ENCODE measurements at places on chromosomes 7 and 10.

DNA sequence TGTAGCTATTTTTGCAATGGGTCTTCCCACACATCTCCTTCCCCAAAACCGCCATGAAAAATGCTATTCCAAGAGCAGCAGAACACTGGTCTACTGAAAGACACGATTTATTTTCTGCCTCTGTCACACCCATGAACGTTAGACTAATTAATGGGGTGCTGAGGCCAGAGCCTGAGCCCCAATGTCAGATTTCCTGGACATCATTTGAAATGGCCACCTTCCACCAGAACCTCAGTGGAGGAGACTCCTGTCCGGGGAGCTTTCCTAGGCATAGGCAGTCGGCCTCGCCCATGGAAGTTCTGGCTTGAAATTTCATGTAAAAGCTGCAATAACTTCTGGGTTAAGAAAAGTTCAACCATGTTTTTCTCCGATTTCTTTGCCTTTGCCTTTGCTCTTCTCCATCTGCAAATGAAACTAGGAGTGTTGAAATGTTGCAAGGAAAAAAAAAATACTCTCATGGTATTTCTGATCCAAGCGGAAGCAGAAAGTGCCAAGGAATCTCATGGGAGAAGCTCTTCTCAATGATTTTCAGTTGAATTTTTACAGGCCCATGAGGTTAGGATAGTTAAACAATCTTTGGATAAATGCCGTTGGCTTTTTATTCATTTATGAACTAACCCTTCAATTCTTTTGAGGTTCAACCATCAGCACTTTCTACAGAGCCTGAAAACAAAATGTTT lies 570.8 kb upstream of the MGMT start:
- DNase-seq, result no peak

DNA sequence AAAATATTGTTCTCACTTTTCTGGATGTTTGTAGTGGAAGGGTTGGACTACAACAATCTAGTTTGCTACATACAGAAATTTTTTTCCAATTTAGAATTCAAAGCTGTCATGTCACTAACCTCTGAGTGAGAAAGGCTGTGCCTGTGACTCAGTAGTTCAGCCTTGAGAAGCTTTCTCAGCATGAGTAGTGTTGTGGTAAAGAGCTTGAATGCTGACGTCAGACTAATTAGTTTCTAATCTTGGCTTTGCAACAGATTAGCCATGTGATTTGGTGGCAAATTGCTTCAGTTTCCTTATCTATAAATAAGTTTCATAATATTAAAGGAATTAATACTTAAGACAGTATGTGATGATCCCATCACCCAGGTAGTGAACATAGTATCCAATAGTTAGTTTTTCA lies 83.8 kb downstream of the ABCA13 start:
- no peak for DNase-seq

GRCh38 chr7:66522518-66522917 lies 106.2 kb upstream of the KCTD7 start:
- DNase-seq, result peak; percentile 45

- no peak for DNase-seq
Observed at GRCh38 chr10:51430506-51430905, 268.9 kb downstream of the CSTF2T start.

DNA sequence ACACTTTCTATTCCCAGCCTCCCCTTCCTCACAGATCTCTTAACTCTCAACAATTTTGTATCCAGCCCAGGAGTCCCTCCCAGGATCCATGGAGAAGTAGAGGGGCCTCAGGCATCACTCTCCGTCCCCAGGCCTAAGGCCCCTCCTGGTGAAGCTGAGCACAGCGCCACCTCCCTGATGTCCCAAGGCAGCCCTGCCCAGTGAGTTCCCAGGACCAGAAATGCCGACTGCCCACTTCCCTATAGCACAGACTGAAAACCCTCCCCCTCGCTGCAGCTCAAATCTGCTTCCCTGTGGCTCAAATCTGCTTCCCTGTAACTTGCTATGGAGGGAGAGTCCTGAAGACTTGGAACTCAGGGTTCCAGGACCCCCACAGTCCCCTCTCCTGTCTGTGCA lies 35.6 kb downstream of the YKT6 start:
- peak; percentile 51 for DNase-seq

GRCh38 chr10:77925795-77926565 lies 575 bp downstream of the DLG5 start:
- peak; percentile 70 for DNase-seq

Measured in GM23338 (cell line).